Activated CD4-positive, alpha-beta T cell treated with anti-CD3 and anti-CD28 coated beads, Interleukin-2, amount 50 U/mL, for 16 hours (primary cell): ENCODE measurements at places on chromosomes 5 and 9.

GRCh38 chr9:32783168-32783891, at the start of gene TMEM215:
Gene TMEM215, plus strand, starts transcription at chr9:32783540. Its CDS starts 644 bp downstream, at chr9:32784184.
- no peak for DNase-seq

GRCh38 chr9:136282272-136282861, 21.5 kb downstream of the CCDC187 start:
- no peak for DNase-seq

DNA sequence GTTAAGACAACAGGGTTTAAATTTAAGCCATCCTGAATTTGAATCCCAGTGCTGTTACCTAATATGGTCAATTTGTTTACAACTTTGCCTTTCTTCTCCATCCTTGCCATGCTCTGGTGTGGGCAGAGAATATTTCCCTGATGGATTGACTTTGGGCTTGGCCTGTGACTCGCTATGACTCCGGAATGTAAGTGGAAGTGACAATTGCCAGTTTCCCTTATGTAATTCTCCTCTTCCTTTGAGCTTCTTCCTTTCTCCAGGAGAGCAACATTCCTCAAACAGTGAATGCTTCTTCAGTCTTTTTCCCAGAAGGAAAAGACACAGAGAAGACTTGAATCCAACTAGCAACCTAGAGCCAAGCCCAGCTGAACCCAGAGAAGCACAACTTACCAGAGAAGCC, 159.1 kb downstream of the LURAP1L start:
- DNase-seq = no peak

GRCh38 chr5:44568519-44568918, 179.3 kb upstream of the FGF10 start:
- no peak for DNase-seq

DNA sequence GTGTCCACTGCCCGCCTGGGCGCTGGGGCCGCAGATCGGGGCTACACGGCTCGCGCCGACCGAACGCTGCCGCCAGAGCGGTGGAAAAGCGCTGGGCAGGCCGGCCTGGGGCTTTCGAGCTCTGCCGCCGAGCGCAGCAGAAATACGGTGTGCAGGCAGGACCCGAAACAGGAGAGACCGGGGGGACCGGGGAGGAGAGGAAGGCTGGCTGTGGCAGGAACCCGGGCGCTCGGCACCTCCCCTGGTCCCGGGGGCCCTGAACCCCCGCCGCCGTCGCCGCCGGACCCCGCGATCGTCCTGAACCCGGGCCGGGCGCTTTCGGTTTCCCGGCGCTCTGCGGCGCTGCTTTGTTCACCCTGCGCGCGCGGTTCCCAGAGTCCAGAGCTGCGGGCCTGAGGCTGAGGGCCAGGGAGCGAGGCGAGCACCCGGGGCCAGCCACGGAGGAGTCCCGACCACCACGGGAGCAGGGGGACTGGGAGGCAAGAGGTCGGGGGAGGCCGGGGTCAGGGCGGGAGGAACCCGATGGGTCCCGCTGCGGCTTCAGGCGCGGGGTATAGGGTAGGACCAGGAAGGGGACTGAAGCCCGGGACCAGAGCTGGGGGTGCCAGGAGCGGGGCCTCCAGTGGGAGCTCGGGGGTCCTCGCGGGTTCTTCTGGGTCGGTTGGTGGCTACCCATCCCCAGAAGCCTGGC, 12.0 kb downstream of the IRX2 start:
- no peak for DNase-seq

- no peak for DNase-seq
Measured at GRCh38 chr9:134891713-134892112, 11.1 kb downstream of the FCN2 start.

DNA sequence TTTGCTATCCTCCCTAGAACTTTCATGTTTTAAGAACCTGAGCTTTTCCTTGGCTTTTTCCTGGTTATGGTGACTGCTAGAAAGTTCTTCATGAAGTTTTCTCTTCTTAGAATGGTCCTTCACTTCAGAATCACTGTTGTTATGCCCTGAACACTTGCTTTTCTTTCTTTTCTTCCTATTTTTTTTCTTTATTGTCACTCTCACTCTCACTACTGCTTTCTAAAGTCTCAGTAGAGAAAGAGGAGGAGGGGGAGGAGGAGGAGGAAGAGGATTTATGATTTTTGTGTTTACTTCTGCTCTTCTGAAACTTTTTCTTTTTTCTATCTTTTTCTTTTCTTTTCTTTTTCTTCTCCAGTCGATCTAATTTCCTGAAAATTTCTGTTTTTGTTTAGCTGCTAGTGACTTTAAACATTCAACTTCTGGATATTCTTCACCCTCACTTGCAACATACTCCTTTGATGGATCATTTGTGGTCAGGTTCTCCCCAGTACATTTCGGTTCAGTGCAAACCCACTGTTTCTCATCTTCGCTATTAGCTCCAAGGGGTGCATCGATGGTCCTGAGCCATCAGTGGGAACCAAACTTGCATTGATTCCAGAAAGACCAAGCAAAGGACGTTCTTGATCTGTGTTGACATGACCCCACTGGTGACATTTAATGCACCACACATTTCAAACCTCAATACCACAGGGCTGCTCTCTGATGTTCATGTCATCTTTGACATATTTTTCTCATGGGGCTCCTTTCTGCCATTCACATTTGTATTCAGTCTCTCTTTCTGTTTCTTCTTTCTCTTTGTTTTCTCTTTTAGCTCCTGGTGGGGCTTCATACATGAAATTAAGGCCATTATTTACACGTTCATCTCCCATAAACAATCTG, 81.6 kb upstream of the HAND1 start:
- no peak for DNase-seq

GRCh38 chr5:6837095-6837494, 123.9 kb downstream of the TENT4A start:
- no peak for DNase-seq

DNA sequence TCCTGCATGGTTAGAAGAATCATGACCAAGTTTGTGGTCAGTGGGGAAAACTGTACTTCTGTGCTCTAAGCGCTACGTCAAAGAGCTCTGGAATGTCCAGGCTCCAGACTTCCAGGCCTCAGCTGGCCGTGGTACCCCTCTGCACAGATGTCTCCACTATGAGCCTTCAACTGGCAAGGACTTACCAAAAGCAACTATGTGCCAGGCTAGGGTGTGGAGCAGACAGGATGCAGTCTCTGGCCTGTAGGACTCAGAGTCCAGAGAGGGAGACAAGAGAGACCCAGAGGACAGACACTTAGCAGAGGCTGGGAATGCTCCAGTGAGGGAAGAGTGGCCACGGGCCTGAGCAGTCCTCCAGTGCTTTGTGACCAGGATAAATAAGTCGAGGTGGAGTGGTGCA, 31.0 kb upstream of the TCF7 start:
- no peak for DNase-seq

- no peak for DNase-seq
Measured at GRCh38 chr9:70133253-70134208, 89.9 kb downstream of the MAMDC2 start.

DNA sequence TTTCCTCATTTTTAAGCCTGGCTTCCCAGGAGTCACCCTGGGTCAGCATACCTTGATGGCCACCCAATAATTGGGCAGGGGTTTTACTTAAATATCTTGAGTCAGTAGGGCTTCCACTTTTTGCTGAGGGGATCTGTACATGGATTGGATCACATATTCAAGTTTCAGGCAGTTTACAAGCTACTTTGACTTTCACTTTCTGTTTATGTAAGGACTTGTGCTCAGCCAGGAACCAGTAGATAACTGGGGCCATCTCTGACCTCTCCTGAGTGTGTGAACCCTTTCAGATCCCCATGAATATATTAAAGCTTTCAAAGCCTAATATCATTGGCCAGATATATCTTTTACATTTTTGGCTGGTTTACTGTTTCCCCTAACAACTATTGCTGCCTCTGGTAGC, 45.1 kb downstream of the SLCO6A1 start:
- no peak for DNase-seq

GRCh38 chr9:109117856-109118807, 1.6 kb downstream of the TMEM245 start:
- DNase-seq = peak; percentile 80

GRCh38 chr5:171477666-171478065, 58.2 kb downstream of the FGF18 start:
- no peak for DNase-seq

- DNase-seq = no peak
Measured at GRCh38 chr5:77844373-77844622, 68.2 kb upstream of the TBCA start.

GRCh38 chr9:116234081-116234480, 80.5 kb downstream of the PAPPA start:
- DNase-seq = no peak

DNA sequence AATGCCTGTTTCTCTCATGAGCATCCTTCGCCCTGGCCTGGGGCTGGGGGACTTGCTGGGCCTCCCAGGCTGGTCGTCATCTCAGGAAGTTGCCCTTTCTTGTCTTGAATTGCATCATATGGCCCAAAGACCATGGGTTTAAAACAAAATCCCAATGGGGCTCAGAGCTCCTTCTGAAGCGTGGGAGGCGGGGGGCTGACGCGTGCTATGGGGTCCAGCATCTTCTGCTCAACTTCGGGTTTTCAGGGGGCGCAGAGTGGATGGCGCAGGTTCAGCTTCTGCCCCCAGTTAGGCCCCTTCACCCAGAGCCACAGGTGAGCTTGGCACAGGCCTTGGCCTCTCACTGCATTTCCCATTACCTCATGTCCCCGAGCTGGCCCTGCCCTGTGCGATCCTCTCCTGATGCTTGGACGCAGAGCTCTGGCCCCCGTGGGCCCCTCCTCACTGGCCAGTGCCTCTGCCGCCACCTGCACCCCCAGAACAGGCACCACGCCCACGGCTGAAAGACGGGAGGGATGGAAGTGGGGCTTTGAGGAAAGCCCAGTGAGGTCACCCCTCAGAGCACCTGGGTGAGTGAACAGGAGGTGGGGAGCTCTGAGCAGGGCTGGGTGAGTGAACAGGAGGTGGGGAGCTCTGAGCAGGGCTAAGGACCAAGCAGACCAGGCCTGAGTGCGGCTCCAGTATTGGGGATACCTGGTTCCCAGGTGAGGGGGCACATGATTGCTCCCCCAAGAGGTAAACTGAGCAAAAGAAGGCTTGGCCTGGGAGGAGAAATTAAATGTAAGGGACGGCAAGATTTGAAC, 56.0 kb downstream of the TRIP13 start:
- DNase-seq = no peak

DNA sequence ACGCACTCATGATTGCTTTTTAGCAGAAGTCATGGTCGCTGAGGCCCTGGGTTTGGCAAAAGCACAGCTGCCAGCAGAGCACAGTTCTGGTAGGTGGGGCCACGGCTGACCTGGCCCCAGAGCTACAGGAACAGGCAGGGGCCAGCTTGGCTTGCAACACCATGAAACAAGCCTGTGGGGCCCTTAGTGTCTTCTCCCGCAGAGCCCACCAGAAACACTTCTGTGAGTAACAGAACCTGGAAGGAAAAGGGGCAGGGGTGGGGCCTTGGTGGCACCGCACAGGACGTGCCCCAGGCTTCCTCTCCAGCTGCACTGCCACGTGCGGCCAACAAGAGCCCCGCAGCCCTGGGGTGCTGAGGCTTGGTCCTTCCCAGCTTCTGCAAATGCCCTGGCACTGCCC, 4.8 kb downstream of the ASB6 start:
- DNase-seq = no peak

DNA sequence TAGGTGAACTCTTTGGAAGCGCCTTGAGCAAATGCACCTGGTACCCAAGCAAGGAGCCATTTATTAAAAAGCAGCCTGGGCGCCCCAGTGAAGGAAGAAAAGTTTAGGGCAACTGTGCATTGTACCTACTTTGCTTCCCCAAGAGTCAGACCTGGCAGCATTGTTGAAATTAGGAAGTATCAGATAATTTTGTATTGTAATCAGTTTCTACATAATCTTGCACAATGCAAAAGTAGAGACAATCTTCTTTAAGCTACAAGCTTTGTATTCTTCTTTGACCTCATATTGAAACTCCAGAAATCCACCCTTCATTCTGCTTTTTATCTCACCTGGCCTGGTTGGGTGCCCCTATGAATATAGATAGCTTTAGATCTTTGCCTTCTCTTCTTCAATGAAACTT, 490.8 kb downstream of the RASEF start:
- no peak for DNase-seq

- no peak for DNase-seq
Measured at GRCh38 chr9:77316058-77316457, 138.7 kb downstream of the VPS13A start.

- DNase-seq = no peak
Measured at GRCh38 chr5:164663198-164663989, 1158.0 kb downstream of the MAT2B start.

DNA sequence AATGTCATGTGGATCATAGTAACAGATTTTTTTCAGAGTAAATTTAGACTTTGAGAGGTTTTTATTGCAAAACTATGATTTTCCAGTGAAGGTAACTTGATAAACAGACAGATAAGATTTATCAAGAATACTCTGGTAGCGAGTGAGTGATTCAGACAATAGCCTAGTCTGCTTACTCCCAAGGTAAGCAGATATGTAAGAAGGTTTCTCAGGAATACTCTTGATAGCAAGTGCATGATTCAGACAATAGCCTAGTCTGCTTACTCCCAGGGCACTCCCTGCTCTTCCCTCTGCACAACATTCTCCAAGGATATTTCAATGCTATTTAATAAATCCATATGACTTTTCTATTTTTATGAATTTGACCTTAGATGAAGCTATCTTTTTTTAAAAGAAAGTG, 1881.5 kb downstream of the EFNA5 start:
- DNase-seq = no peak

- no peak for DNase-seq
Measured at GRCh38 chr9:123564652-123565051, 208.7 kb downstream of the CRB2 start.
